Right ventricle myocardium inferior (tissue), 1 donor: ENCODE measurements at places on chromosomes 11 and 22. TPM values are rescaled to one million over a fixed set of nuclear protein-coding genes. Genes with fewer than 3 reads are reported as not detected.

- peak; percentile 72 for DNase-seq
Observed at GRCh38 chr11:33936725-33937604, 45.1 kb upstream of the LMO2 start.

- DNase-seq = peak; percentile 62
Observed at GRCh38 chr22:49656291-49656851, 171.3 kb downstream of the BRD1 start.

Gene JHY
- 2.1 TPM for total RNA-seq

DNA sequence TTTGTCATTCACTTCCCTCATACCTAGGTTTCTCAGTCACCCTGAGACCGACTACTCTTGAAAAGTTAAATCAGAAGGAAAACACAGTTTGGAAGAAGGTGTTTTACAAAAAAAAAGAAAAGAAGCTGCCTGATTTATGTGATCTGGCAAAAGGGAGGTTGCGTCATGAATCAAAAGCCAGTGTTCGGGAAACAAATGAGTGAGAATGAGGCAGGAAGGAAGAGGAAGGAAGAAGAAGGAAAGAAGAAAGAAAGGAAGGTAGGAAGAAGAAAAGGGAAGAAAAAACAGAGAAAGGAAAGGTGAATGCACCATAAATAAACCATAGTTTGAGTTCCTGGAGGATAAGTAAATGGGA is 314.6 kb downstream of the BLID start:
- DNase-seq = no peak
